ENCODE measurements at places on chromosomes 16 and 17.

GRCh38 chr17:82644148-82644547 lies 4.1 kb downstream of the WDR45B start:
- no peak for DNase-seq

DNA sequence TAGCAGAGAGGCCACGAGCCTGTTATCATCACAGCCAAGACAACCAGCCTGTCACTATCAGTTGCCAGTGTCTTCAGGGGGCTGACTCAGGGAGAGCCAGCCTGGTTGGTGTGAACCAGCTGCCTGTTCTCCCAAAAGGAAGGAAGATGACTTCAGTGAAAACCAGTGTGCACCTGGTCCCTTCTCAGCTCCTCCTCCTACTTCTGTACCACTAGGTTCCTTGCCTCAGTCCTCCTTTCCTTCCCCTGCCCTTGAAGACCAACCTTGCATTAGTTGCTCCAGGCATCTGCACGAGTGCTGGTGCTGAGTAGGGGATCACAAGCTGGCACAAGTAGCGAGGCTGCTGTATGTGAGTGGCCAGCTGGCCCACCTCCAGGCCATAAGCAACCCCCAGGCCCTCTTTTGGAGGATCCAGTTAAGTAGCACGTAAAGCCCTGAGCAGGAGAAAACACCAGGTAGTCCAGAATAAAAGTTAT lies 8.5 kb downstream of the TUBG1 start:
- DNase-seq, result no peak

DNA sequence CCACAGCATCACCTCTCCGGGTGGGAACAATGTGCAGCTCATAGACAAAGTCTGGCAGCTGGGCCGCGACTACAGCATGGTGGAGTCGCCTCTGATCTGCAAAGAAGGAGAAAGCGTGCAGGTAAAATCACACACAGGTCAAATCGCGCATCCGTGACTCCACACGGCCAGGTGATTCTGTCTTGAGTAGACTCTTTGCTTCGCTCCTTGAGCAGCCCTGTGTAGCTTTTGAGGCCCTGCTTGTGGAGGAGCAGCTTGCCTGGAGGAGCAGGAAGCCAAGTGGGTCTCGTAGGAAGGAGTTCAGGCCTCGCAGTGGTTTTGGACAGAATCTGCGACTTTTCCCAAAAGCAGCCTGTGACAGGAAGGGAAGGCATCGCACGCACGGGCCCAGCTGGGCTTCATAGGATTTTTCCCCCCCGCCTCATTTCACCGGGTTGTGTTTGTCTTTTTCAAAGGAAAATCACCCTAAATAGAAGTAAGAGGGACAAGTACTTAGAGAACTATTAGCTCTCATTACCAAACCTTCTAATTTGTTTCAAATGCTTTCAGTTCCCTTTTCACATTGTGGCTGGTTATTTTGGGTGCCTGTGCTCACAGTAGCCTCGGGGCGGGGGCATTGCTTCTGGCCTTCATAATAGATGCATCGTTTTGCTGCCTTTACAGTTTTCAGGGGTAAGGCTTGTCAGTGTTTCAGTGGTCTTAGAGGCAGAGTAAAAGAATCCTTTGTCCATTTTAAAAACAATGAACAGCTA lies 71.5 kb downstream of the SEC14L1 start:
- no peak for DNase-seq

DNA sequence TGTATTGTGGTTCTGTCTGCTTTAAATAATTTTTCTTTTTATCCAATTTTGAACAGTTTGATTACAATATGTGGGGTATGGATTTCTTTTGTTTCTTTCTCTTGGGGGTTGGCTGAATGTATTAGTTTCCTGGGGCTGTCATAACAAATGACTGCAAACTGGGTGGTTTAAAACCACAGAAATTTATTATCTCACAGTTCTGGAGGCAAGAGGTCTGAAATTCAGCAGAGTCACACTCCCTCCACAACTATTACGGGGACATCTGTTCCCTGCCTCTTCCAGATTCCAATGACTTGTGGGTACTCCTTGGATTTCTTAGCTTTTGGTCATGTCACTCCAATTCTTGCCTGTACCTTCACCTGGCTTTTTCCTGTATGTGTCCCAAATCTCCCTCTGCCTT lies 23.7 kb downstream of the COX11 start:
- DNase-seq, result no peak

GRCh38 chr17:35467824-35468223 lies 19.3 kb upstream of the SLFN13 start:
- peak; percentile 21 for DNase-seq

- no peak for DNase-seq
These were observed 10.7 kb upstream of the EPX start for GRCh38 chr17:58181796-58182195.

- no peak for DNase-seq
These were observed 32.1 kb downstream of the ABR start for GRCh38 chr17:1147664-1148063.
